Skin of body (tissue), 3 donors: ENCODE measurements at places on chromosomes 5 and 9.

GRCh38 chr9:108269371-108269770 is 586.4 kb downstream of the ACTL7B start:
- DNase-seq, result no peak

- DNase-seq, result no peak
Observed at GRCh38 chr9:83474631-83475030, 63.6 kb downstream of the FRMD3 start.

DNA sequence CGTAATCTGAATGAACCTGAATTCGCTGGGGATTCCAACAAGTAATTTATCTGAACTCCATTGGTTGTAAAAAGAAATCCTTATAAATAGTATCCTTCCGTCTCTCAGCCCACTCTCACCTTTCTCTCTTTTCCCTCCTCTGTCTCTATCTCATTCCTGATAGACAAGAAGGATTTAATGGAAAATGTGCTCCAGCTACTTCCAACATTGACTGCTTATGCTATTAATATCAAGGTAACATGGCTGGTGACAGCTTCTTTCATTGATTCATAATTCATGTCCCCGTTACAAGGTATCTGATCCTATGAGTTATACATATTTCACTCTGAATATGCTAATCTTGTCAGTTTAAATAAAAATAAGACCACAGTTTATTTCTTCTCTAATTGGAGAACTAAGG is 326.8 kb downstream of the RASEF start:
- no peak for DNase-seq

GRCh38 chr5:100842080-100842479 is 61.0 kb downstream of the ST8SIA4 start:
- DNase-seq, result no peak
